ENCODE measurements at places on chromosomes 1 and 21.

- DNase-seq: no peak
Observed at GRCh38 chr1:109993885-109994284, 9.3 kb downstream of the AHCYL1 start.

- no peak for DNase-seq
Observed at GRCh38 chr1:20411196-20411980, 74.6 kb downstream of the CAMK2N1 start.

DNA sequence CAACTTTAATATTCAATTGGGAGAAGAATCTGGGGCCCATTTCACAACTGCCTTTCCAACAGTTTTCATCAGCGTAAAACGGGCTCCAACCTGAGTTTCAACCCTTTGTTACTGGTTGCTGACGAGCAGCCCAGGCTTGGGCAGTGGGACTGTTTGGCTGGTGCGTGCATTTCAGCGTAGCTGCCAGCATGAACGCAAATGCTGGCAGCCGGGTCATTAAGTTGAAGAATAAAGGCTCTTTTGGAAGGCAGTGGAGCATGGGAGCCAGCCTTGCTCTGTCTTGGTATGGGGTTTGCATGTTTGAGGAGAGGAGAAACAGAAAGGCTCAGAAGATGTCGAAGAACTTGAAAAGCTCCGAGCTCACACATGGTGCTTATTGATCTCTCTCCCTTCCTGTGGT is 40.7 kb downstream of the WDR3 start:
- no peak for DNase-seq

- DNase-seq: no peak
Observed at GRCh38 chr1:93171549-93172034, 8.6 kb downstream of the TMED5 start.

GRCh38 chr1:119371815-119372214 is 3.2 kb downstream of the HAO2 start:
- no peak for DNase-seq

DNA sequence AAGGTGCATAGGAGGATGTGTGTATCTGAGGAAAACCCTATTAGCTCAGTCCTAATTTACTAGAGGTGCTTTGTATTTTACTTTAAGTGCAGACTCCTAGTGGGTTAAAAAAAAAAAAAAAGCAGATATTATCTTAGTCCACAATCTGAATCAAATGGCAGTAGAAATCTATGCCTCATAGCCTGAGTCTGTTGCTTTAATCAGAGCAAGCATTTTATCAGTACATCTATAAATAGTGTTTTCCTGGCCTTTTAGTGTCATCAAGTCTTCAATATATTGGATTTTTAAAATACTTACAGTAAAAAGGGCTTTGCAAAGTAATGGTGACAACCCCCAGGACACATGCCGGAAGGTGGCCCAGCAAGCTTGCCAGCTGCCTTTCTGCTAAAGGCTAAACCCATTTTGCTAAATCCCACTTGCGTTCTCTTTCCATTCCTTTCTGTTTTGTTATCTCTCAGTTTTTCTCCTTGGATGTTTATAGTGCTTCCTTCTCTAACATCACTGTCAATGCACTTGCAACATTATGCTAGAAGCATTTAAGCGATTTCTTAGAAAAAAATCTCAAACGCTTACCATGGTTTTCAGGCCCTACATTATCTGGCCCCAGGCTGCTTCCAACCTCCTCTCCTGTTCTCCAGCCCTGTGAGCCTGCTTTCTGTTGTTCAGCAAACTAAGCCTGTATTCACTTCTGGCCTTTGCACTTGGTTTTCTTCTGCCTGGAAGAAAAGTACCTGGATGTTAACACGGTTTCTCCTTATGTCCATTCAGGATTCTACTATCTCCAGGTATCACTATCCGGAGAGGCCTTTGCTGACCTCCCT is 206.3 kb downstream of the PDE4B start:
- no peak for DNase-seq

DNA sequence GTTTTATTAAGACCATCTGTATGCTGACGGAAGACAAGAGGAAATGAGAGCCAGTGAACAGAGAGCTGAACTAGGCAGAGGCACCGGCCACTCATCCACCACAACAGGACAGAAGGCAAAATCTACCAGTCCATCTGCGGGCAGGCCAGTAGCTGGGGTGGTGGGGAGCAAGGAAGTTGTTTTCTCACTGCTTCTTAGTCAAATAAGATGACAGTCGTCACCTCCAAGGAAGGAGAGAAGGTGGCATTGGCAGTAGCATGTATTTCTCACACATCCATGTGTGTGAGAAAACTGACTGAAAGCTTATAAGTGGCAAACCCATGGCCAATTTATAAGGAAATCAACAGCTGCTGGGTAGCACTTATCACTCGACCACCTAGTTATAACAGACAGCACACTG is 8.2 kb downstream of the TTC13 start:
- DNase-seq: no peak

DNA sequence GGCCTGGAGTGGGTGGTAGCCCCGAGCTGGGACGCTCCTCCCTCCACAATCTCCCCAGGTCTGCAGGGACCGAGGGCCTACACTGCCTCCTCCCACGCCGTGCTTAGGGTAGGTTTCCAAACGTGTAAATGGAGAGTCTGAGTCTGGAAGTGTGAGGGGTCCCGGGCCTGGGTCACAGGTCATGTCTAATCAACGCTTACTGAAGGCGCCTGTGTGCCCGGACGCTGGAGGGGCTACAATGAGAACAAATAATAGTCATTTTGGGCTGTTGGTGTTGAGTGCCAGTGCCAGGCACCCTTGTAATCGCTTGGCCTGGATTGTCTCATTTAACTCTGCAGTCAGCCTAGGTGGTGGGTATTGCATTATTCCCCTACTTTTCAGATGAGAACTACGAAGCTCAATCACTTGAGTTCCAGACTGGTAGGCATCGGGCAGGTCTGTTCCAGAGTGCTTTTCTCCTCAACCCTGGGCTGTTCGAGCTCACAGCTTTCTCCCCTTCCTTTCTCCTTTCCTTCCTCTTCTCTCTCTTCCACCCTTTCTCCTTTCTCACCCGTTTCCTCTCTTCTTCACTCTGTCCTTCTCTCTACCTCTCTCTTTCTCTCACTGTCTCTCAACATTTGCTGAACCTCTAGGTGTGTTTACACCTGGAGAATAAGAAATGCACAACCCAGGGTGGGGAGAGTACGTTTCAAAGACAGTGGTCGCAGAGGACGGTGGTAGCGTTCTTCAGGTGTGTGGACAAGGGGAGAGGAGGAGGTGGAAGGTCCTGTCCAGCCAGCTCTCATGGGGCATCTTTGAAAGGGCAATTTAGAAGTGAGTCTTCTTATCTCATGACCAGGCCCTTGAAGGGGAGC is 883 bp downstream of the SLC66A1 start:
- DNase-seq: no peak
